ENCODE measurements at places on chromosomes 5 and 9.

GRCh38 chr5:148626081-148626613 lies 28.2 kb downstream of the HTR4 start:
- DNase-seq: no peak

DNA sequence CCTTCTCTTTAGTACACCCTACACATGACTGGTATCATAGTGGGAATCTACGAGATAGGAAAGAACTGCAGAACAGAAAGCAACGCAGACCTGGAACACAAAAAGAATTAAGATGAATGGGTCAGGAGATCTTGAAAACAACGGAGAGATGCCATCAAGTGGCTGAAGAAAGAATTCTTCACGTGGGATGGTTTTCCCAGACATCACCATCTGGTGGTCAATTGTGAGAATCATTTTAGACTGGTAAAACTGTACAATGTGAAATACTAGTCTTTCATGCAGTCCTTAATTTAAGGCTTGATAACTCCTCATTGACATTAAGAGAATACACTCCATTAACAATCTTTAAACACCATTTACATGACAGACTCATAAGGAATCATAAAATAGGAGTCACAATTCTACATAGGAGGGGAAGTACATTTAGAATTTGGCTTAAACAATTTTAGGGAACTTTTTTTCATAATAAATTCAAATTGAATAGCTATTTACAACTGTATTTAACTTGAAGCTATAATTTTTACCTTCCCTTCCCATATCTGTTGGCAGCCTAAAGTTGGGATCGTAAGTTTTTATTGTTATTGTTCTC lies 128.4 kb upstream of the TRPM3 start:
- DNase-seq: no peak

DNA sequence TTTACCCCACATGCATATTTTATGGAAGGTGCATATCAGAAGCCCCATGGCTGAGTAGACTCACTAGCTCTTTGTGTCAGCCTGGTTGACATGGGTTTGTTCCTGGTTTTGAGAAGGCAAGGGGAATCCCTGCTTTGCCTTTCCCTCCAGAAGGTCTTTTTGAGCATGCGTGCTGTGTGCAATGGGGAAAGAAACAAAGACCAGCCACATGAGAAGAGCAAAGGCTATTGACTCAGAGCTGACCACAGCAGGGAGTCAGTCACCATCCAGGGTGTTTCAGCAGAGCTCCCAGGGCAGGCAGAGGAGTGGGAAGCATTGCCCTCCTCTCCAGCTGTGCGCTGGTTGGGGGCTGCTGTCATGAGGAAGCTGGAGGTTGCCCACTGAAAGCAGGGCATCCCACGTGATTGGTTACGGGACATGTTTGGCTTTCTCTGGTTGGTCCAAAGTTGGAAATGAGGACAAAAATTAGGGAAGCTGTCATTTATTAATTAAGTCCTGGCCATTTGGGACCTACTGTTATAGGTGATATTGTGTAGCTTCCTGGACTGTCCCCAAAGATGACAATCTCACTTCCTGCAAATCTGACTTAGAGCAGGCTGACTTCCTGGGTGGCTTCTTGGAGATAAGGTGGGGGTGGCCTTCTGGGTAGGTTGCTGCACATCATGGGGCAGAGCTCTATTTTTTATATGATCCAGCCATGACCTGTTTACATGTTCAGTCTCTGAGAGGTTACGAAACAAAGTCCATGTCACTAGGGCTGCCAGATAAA lies 48.9 kb upstream of the TDRD7 start:
- no peak for DNase-seq

GRCh38 chr9:133727277-133727875 lies 10.8 kb downstream of the SARDH start:
- DNase-seq: no peak

DNA sequence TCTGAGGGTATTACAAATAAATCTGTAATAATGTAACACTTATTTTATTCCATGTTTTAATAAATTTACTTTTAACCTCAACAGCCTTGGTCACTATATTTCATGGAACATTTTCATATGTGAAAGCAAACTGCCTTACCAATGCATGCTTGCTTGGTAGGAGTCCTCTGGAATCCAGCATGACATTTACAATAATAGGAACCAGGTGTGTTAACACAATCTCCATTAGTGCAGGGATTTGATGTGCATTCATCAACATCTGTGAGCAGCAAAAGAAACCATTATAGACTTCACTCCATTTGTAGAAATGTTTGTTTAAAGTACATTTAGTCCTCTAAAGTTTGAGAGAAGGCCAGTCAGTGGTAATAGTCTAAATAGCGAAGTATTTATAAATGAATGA lies 159.4 kb downstream of the FBN2 start:
- no peak for DNase-seq

DNA sequence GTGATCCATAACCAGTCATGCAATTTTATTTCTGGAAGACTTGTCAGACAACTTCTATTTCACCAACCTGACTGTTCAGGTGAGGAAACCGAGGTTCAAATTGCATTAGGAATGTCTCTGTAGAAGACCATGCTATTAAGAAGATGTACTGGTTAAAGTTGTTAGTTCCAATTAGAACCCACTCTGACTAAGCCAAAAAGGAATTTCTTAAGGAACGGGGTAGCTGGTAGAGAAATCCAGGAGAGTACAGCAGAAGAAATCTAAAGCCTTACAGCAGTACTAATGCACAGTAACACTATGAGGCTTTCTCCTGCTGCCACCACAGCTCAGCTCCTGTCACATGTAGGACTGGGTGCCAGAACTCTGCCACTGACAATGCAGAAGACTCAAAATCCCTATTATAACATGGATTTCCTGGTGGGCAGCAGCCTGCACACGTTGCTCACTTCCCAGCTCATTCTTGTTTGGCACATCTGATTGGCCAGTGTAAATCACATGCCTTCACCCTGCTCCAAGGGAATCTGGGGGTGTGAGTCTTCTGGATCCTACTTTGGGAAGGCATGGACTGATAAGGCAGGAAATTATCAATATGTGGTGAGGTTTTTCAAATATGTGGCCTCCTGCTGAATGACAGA lies 37.1 kb downstream of the CAST start:
- DNase-seq: no peak

DNA sequence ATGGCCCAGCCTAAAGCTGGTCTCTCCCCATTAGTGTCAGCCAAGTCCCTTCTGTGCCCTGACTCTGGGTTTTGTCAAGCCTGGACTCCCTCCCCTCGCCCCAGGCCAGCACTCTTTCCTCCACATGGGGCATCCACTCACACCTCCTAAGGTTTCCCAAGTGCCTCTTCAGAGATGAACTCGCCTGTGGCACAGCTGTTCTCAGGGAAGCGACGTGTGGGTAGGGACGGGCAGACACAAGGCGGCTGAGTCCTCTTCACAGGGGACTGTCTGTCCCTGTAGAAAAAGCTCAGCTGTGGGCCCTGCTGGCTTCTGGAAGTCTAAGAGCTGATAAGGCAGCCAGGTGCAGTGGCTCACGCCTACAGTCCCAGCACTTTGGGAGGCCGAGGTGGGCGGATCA lies 78.5 kb downstream of the CACNA1B start:
- DNase-seq: no peak

DNA sequence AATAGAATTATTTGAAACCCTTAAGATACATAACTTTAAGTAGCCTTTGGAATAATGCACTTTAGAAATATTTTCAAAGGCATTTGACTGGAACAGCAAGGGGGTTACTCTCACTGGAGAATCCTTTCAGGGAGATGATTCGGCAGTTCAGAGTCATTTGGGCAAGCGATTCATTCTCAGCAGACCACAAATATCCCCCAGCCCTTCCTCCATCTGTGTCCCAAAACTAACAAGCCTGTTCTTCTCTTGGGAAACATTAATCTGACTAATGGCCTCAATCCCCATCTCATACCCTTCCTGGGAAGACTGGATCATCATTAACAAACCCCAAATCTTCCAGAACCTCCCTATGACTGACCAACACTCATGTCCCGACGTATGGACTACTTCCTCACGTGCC lies 65.8 kb upstream of the S1PR3 start:
- no peak for DNase-seq

DNA sequence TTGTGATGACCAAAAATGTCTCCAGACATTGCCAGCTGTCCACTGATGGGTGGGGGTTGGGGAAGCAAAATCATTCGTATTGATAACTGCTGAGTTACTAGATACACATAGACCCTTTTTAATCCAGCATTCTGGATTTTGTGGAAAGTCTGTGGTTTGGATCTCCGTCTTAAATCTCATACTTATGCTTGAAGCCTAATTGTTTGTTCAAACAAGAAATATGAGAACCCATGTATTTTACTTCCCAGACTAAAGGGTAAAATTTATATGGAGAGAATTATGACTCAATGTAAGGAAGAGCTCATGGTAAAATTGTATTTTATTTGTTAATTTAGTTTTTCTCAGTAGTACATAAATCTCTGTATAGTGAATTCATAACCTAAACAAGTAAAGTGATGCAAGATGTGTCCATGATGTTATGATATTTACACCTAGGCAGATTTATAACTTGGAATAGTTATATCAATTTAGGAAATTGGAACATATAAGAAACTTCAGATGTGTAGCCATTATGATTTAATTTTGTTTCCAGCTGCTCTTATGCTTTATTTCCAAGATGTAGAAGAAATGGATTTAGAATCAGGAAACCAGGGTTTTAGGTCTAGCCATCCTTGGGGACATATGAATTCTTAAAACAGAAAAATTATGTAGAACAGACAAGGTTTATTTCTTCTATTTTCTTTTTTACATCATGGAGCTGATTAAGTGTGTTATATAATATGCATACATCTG lies 4.5 kb upstream of the OGN start:
- DNase-seq: no peak

DNA sequence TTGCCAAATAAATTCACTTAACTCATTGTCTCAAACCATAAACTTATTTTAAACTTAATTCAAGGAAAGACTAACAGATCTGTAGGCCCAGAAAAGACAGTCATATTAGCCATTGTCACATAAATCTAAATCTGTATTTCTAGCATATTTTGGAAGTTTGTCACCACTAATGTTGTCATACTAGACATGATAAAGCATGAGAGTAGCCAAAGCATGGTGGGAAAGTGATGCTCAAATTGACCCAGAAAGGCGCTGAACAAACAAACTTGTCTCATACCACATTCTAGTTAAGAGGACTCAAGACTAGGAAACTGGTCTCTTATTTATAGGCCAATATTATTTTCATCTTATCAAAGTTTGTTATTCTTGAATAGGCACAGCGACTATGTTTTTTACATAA lies 99.4 kb downstream of the VCAN start:
- no peak for DNase-seq

DNA sequence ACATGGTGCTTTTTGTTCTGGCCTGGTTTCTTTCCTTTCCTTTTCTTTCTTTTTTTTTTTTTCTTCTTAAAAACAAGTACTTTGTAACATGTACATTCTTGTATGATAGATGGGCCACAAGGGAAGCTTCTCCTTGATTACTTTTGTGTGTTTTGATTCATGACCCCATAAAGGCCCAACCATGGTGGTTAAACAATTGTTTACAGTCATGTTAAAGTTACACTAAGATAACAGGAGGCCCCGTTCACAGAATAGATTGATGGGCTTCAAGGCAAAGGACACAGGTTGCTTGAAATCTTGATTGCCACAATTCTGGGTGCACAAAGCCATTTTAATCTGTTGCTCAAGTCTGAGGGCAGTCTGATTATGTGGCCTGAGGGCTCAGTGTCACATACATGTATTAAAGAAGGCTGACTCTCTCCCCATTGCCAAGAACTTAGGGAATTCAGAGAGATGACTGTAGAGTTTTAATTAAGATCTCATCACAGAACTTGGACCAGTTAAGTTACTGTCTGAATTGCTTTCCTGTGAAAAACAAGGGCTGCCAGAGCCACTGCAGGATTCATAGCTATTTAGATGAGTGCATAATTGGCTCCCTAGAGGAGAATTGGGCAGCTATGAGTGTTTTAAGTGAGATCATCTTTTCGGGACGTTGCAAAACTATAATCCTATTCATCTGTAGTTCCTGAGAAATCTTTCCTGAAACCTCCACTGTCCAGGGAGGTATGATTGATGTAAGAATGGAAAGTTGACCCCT lies 163.4 kb downstream of the TLE4 start:
- no peak for DNase-seq

Measured in effector memory CD4-positive, alpha-beta T cell (primary cell).